ENCODE measurements at places on chromosomes 13 and 19. TPM values are rescaled to one million over a fixed set of nuclear protein-coding genes. Genes with fewer than 3 reads are reported as not detected.

- no peak for DNase-seq
These were observed 21.5 kb downstream of the EPN1 start for GRCh38 chr19:55696301-55697068.

DNA sequence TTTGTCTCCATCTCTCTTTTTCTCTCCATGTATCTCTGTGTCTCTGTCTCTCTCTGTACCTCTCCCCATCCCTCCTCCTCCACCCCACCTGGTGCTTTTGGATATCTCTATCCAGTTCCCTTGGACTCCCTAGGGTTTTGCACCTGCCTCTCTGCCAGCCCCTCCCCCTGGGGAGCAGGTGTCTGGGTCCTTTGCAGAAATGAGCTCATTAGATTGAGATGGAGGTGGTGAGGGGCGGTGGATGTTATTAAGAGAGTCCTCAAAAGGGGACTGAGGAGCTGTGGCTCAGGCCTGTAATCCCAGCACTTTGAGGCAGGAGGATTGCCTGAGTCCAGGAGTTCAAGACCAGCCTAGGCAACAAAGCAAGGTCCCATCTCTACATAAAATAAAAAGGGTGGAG is 2.1 kb downstream of the KCNN4 start:
- DNase-seq = no peak

The GFY gene
- not detected for total RNA-seq

DNA sequence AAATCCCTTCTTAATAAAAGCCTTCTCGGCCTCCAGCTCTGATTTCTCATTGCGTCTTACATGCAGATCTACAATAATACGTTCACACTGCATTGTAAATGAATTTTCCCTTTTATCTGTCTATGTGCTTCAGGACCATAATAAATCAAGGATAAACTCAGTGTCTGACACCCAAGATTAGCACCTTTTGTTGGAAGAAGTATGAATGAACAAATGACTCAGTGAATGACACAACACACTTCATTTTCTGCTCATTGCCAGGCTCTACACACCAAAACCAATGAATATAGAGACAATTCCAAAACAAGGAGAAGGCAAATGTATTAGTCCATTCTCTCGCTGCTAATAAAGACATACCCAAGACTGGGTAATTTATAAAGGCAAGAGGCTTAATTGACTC is 1224.4 kb downstream of the EFNB2 start:
- no peak for DNase-seq

The ZNF534 gene
- 0.40 TPM for total RNA-seq

DNA sequence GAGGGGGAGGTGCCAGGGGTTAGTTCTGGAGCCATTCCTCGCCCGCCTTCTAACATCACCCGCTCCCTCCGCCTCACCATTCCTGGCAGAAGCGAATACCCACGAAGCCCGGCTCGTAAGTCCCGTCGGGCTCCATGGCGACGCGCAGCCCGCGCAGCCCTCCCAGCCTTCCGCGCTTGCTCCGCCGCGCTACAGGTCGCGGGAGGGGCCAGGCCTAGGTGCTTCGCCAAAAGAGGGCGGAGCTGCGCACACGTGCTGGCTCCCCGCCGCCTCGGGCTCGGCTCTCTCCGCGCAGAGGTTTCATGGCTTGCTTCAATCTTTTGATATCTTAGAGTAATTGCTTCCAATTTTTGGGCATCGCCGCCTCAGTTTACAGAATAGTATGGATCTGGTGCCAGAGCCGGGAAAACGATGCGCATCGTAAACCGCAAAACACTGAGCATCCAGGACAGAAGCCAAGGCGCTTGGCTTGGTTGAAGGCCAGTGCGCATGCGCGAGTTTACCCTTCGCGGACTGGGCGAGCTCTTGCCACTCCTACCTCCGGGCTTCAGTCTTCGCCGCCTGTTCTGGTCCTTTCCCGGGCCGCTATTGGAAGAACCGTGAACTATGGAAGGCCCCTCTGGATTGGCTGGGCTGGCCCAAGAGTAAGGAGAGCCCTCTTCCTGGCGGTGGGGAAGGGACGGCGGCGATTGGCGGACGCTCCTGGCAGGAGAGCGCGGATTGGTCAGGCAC is at the start of gene POLR2I:
Gene POLR2I (minus strand): TSS at position 155 of the 732 bp plus-strand sequence. CDS start 19 bp downstream, at position 136.
- DNase-seq = peak; percentile 100

DNA sequence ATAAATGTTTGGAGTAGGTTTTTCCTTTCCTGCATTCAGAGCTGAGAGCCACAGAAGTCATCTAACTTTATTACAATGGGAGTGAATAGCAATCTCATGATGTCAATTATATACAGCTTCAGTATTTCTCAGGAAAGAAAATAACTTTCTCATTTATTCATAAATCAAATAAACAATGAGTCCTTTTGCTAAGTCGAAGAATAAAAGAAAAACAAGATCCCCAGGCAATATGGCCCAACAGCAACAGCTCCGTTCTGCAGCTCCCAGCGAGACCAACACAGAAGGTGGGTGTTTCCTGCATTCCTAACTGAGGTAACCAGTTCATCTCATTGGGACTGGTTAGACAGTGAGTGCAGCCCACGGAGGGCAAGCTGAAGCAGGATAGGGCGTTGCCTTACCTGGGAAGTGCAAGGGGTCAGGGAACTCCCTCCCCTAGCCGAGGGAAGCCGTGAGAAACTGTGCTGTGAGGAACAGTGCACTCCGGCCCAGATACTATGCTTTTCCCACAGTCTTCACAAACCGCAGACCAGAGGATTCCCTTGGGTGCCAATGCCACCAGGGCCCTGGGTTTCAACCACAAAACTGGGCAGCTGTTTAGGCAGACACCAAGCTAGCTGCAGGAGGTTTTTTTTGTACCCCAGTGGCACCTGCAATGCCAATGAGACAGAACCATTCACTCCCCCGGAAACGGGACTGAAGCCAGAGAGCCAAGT is 128.2 kb downstream of the SLITRK1 start:
- no peak for DNase-seq

- no peak for DNase-seq
These were observed 16.0 kb downstream of the SSC5D start for GRCh38 chr19:55504252-55504603.

DNA sequence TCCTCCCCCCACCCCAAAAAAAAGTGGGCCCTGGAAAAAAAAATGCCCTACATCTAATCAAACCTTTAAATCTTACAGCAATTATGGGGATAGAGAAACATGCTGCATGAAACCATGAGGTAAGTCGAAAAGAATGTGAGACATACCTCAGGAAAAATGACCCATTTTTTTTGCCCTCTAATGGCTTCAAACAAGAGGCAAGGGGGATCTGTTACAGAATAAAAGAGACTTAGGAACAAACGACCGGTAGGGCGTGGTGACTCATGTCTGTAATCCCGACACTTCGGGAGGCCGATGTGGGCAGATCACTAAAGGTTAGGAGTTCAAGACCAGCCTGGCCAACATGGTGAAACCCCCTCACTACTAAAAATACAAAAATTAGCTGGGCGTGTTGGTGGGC is 8.4 kb downstream of the RGL3 start:
- DNase-seq = no peak

The ZNF610 gene
- 12.9 TPM for total RNA-seq

- no peak for DNase-seq
These were observed 280.2 kb upstream of the EDNRB start for GRCh38 chr13:78198821-78199220.

GRCh38 chr19:14081797-14082674 is 3.5 kb downstream of the C19orf67 start:
- DNase-seq = no peak

The POU2F2 gene
- total RNA-seq = 2.9 TPM

- DNase-seq = no peak
These were observed 924.2 kb downstream of the UQCRFS1 start for GRCh38 chr19:28288572-28289264.

The LILRB4 gene
- 3.5 TPM for total RNA-seq
